ENCODE measurements at places on chromosomes 2 and 18.
A peak's percentile ranks its signal among the peaks of the same experiment; 100 is the strongest.

DNA sequence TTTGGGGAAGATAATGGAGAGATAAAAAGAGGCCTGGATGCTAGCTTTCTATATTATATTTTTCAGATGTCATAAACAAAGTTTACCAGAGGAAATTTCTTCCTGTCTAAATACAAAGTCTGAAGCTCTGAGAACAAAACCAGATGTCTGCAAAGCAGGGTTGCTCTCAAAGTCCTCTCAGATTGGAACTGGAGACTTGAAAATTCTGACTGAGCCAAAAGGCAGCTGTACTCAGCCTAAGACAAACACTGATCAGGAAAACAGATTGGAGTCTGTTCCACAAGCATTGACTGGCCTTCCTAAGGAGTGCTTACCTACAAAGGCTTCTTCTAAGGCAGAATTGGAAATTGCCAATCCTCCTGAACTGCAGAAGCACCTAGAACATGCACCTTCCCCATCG is 25.1 kb downstream of the KDM3A start:
- no peak for DNase-seq

DNA sequence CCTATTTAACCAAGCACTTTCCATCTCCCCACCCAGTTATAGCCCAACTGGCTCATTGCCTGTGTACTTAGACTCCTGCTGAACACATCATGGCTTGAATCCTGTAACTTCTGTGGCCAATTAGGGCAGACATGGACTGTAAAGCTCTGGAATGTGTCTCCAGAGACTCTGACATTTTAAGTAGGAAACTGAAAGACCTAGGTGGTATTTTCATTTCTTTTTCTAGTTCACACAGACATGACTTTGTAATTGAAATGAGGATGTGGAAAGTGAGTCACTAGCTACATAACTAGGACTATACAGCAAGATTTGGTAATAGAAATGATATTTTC is 12.2 kb downstream of the DOK1 start:
- no peak for DNase-seq

DNA sequence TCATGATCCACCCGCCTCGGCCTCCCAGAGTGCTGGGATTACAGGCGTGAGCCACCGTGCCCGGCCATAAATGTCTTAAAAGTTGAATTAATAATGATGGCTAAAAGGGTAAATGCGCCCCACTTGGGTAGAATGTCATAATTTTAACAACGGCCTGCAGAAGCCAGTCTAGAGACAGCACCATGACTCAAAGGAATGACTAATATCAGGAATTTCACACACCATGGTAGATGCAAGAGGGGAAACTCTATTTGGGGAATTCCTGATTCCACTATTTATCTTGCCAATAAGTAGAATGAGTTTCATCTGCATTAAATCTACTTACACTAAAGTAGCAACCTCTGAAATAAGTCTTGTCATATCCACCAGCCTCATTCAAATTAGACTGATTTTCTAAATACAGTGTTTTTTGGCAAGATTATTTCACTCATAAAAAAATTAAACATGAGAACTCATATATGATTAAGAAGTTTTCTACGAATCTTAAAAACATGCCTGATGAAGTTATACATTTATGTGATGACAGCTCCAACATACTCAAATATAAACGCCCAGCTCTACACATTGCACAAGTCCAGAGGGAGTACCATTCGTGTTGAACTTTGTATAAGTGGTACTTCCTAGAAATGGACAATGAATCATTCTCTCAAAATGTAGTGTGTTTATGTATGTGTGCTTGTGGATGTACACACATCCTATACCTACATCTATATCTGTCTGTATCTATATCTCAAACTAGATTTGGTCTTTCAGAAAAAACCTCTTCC is 309.7 kb downstream of the IRS1 start:
- no peak for DNase-seq

DNA sequence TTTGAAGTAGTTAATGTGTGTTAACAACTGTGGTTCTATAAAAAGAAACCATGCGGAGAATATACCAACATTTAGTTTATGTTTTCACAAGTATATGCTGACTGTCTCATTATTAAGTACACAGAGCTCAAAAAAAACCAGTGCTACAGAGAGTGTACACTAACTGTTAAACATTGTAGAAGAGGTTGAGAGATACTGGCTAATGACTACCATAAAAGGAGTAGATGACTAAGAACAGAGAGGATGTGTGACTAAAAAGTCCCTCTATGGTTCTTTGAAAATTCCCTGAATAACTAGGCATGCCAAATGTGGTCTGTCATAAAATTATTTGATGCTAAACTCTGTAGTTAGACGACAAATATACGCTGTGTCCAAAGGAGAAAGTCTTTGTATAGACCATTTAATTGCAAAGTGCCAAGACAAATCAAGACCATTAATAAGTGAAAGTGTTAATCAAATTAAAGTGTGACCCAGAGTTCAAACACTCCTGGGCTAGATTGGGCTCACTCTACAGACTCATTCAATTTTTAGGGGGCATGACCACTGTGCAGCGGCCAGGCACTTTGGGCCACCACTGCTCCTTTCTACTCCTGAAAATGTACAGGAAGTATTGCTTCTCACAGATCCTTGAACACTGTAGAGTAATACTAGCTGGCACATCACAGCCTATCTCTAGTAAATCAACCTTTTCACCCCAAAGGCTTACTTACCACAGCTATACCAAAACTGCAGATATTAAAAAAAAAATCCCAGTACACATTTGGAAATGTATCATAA is 45.1 kb upstream of the SERTAD2 start:
- DNase-seq, result no peak

DNA sequence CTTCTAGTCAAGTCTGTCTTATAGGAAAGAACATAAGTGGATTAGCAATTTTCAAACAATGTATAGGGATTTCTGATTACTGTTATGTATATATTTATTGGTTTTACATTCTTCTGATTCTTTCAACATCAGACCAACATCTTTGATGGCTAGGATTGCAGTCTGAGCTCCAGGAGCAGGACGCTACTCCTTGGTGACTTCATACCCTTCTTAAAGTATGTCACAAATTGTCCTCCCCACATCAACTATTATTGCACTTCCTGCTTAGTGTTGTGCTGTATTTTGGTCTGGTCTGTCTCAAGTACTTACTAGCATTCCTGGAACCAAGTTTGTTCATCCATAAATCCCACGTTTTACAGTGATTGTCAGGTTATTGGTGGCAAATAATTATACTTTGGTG is 49.0 kb downstream of the MAP2 start:
- DNase-seq, result no peak

- peak; percentile 66 for DNase-seq
These were observed 120.1 kb downstream of the TWIST2 start for GRCh38 chr2:238967978-238968360.

- DNase-seq, result peak; percentile 88
These were observed 564 bp downstream of the LPIN2 start for GRCh38 chr18:3012136-3013023.

- no peak for DNase-seq
These were observed 558 bp upstream of the NEMP2 start for GRCh38 chr2:190535121-190535439.

GRCh38 chr2:56108806-56109205 is 75.0 kb upstream of the CCDC85A start:
- DNase-seq, result no peak

DNA sequence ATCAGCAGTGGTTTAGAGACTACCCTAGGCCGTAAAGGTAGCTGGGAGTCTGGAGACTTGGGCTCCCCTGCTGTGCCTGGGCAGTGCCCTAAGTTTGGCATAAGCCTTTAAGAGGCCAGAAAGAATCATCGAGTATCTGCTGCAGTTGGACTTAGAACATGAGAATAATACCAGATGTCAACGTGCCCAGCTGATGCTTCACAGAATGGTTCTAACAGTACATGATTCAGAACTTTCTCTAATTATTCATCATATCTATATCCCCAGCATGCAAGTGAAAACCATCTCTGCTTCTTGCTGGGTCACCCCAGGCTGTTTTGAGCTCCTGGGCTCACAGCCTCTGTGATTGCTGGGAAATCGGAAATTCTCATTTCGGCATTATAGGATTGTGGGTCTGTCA is 118.1 kb downstream of the NCK2 start:
- DNase-seq, result no peak

GRCh38 chr2:65489269-65489668 is 56.9 kb upstream of the SPRED2 start:
- DNase-seq, result no peak

- no peak for DNase-seq
These were observed 26.5 kb downstream of the LDAH start for GRCh38 chr2:20796374-20796791.

- DNase-seq, result no peak
These were observed 111.7 kb upstream of the RIOK3 start for GRCh38 chr18:23341383-23341782.

- no peak for DNase-seq
These were observed 175.1 kb downstream of the ATAD2B start for GRCh38 chr2:23751747-23752265.

GRCh38 chr2:74593826-74594772 is 39.6 kb downstream of the DOK1 start:
- DNase-seq, result no peak

GRCh38 chr2:63194175-63194574 is 143.5 kb downstream of the OTX1 start:
- DNase-seq, result no peak

GRCh38 chr2:181904022-181904632 is 12.6 kb downstream of the ITPRID2 start:
- no peak for DNase-seq

All from osteocyte (in vitro differentiated cells).